Activated CD8-positive, alpha-beta memory T cell treated with anti-CD3 and anti-CD28 coated beads, Interleukin-2, amount 50 U/mL, for 4 hours (primary cell): ENCODE measurements at places on chromosomes 11 and 22.

- DNase-seq: no peak
These were observed 53.6 kb downstream of the MPPED1 start for GRCh38 chr22:43465291-43466015.

DNA sequence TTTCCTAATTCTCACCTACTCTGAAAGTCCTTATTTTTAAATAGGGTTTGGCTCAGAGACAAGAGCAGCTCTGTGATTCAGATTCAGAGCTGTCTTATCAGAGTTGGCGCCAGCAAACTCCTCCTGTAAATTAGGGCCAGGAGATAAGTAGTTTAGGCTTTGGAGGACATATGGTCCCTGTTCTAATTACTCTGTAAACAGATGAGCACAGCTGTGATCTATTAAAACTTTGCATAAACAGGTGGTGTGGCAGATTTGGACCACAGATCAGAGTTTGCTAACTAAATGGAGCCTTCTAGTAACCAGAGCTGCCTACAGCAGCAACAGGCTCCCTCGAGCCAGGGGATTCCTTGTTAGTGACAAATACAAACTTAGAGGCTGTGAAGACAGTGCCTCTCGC lies 27.9 kb downstream of the YPEL1 start:
- DNase-seq: no peak

DNA sequence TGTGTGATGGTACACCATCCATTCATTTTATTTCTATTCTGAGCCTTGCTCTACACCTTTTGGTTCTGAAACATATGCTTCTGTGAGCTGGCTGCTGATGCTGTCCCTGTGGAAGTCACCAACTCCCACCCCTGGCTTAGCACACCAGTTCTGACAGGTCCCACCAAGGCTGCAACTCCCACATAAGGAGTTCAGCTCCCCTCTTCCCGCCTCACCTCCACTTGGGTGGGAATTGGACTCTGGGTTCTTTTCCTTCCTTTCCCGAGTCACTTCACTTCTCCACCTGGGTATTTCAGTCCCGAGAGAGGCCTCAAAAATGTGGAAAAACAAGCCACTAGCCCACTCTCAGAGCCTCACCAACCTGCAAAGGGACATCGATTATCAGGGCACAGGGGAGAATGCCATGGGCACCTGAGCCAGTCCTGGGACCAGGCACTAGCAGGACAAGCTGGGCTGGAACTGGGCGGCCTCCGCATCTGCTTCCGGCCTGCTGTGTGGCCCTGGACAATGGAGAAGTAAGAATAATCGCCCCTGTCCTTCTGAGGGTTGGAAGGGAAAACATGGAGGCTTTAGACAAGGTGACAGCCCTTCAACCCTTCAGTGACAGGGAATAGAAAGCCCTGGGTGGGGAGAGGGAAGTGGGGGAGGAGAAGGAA lies 80.1 kb downstream of the IGLL1 start:
- no peak for DNase-seq

GRCh38 chr22:45804319-45804985 lies 132.8 kb downstream of the ATXN10 start:
- no peak for DNase-seq

DNA sequence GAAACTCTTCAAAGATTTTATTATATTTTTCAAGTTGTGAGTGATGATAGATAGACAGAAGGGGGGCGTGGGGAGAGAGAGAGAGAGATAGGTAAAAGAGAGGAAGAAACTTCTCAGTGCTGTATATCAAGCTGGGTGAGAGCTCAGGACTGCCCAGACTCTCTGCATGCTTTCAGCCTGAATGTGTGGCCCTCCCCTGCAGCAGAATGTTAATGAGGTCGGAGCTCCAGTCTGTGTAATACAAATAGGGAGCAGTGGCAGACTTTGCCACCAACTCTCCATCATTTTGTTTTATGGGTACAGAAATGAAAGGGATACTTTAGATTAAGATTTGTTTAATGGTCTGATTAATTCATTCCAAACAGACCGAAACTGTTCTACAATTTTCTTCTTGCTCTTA lies 752.8 kb downstream of the OPCML start:
- DNase-seq: no peak

- no peak for DNase-seq
These were observed 25.1 kb upstream of the SMIM38 start for GRCh38 chr11:69130654-69131053.

DNA sequence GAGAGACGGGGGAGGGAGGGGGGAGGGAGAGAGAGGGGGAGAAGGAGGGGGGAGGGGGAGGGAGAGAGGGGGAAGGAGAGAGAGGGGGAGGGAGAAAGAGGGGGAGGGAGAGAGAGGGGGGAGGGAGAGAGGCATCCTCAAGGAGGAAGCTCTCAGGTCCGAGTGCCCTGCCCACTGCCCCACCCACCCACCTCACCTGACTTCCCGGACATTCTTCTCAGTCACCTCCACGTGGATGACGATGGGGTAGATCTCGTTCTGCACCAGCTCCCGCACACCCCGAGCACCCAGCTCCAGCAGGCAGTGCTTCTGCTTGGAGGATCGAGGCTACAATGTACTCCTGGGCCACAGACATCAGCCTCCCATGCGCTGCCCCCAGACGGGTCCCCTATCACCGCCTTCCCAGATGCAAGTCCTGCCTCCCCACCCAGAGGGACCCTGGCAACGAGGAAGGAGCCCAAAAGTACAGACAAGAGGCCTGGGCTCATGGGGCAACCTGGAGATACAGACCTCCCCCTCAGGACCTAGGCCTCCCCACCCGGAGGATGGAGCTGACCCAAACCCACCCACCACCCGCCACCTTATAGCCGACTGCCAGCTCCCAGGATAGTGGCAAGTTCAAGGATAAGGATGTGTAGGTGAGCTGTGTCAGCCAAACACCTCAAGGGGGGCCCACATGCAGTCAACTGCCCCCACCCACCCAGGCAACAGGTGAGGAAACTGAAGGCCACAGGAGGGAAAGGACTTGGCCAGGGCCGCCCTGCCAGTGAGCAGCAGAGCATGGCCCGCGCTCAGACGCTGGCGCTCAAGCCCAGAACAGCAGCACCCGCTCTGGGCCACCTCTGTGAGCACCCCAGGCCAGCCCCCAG lies 5.6 kb upstream of the MFNG start:
- no peak for DNase-seq

- DNase-seq: no peak
These were observed 1.8 kb downstream of the AHNAK start for GRCh38 chr11:62544581-62545436.

DNA sequence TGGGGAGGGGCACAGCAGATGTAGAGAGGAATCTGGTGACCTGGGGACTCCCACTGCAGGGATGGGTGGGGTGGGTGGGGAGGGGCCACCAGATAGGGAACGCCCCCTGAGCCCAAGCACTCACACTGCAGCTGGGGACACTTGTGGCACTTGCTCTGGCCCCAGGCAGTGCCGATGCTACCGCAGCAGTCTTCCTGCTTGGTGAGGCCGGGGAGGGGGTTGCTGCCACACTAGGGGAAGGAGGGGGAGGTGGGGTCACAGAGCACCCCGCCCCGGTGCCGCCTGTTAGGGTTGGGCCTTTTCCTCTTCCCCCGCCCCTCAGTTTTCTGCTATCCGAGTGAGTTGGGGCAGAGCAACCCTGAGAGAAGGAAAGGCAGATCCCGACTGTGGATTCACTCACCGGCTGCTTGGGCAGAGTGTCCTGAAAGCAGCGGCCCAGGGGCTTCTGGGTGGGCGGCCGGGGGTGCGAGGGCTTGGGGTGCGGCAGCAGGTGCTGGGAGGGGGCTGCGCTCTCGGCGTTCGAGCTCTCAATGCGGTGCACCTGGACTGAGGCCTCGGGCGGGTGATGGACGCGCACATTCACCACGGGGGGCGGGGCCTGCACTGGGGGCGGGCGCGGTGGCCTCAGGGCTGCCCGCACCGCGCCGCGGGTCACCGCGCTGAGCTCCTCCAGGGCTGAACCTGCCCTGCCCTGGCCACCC lies 4.7 kb downstream of the LTBP3 start:
- peak; percentile 60 for DNase-seq

DNA sequence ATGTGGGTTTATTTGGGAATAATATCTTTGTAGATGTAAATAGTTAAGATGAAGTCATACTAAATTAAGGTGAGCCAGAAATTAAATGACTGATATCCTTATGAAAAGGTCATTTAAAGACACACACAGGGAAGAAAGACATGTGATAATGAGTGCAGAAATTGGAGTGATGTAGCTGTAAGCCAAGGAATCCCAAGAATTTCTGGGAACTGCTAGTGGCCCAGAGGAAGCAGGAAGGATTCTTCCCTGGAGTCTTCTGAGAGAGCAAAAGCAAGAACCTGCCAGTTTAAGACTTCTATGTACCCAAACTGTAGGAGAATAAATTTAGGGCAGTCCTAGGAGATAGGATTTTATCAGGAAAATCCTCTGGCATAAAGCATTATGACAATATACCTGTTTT lies 66.9 kb downstream of the LRRC4C start:
- DNase-seq: no peak

DNA sequence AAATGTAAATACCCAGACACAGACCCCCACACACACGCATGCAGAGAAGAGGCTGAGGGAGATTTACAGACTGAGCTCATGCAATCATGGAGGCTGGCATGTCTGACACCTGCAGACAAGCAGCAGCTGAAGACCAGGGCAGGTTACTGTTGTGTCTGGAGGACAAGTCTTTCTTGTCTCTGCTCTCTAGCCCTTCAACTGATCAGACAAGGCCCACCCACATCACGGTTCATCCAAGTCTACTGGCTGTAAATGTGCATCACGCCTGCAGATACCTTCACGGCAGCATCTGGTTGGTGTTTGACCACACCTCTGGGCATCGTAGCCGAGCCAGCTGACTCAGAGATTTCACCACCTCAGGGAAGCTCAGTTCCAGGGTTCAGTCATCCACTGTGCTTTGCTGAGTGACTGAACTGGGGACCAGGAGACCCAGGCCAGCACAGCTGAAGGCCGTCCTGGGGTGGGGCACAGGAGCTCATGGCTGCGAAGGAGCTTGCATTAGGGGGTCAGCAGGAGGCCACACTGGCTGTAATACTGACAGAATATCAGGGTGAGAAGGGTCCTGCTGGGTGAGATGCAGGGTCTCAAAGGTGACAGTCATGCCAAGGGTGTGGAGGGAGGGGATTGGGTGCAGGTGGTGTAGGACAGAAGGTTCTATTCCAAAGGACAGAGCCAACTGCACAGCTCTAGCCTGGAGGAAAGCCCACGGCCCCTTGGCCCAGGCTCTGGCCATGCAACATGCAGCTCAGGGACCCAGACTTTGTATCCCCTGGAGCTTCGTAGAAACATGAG lies 304.9 kb downstream of the BRD1 start:
- DNase-seq: no peak

- no peak for DNase-seq
These were observed 10.9 kb downstream of the TCIRG1 start for GRCh38 chr11:68049509-68050370.

DNA sequence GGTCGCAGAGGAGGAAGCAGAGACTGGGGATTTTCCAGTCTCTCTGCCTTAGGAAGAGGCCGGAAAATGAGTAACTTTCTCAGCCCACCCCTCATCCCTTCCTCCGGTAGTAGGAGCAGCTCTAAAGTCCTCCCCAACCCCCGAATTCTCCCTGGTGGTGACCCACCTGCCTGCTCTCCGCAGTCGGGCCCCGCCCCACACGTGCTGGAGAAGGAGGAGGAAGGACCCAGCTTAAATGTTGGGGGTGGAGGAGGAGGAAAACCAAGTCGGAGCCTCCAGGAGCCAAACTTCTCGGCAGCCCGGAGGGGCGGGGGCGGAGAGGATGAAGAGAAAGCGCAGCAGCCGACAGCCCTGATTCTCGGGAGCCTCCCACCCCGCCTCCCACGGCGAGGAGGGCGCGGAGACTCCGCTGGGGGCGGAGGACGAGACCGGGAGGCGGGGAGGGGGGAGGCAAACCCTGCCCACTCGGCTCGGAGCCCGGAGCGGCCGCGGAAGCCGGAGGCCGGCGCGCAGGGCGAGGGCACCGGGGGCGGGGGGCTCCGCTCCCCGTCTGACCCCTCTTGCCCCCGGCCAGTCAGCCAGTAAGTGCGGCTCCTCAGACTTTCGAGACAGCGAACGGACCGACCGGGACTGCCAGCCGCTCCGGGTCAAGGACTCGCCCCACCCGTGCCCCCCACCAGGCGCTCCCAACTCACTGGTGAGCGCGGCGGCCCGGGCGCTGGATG lies at the start of gene TPBGL:
TPBGL (plus strand) TSS at position 464 of the 725 bp plus-strand sequence. CDS start 276 bp downstream, outside the sequence.
- DNase-seq: peak; percentile 42

DNA sequence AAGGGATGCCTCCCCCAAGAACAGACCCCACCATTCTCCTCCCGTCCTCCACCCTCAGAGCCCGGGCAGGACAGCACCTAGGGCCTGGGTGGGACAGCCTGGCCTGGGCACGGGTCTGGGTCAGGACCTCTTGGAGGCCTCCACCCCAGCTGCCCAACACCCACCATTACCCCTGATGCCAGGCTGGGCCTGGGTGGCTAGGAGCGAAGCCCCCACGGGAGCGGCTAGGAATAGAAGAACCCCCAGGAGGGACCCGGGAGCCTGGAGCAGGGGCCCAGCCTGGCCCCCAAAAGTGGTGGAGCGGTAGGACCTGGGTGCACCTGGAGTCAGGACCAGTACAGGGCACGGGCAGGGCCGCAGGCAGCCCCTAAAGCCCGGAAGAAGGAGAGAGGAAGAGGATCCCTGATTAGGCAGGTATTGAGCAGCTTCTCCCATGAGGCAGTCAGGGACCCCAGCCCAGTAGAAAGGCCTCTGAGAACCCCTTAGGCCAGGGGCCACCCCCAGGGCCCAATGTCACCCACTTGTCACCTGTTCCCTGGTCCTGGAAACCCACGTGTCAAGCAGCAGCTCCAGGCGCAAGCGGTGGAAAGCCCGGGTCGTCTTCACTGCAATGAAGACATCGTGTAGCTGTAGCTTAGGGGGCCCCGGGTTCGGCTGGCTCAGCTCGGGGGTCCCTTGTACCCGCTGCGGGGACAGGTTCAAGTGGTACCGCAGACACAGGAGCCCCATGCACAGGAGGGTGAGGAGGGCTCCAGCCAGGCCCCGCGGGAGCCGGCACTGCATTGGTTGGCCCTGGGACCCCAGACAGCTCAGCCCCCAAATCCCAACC lies 575 bp downstream of the MFNG start:
- DNase-seq: peak; percentile 38

GRCh38 chr11:117371453-117371852 lies 43.8 kb downstream of the CEP164 start:
- DNase-seq: no peak

DNA sequence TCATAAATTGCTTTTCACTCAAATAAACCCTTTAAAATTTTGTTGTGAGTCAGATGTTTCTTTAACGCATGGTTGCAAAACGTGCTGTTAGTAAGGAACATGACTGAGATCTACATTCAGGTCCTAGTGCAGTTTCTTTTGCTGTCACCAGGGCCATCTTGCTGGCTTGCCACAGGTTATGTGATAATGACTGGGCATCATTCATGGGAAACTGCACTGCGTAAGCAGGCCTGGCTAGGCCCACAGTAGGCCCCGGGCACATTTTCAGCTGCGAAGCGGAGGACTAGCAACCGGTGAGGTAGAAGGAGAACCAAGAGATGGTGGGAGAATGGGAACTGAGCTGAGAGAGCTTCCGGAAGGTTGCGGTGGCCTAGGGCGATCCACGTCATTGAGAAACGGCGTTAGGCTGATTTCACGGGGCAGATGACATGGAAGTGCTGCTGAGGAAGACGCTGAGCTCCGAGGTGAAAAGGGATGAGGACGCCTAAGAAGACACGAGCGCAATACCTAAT lies 3.2 kb upstream of the KLHDC7B start:
- no peak for DNase-seq
